ENCODE measurements at places on chromosomes 16 and 17. TPM values are rescaled to one million over a fixed set of nuclear protein-coding genes. Genes with fewer than 3 reads are reported as not detected.

HSD17B2 gene
- total RNA-seq, result not detected

LRRC75A gene
- 15.8 TPM for total RNA-seq

FBXW10 gene
- total RNA-seq, result 5.3 TPM

MPRIP gene
- total RNA-seq, result 443 TPM

INTS2 gene
- 17.5 TPM for total RNA-seq

GNAO1 gene
- 3.9 TPM for total RNA-seq

CCL8 gene
- not detected for total RNA-seq

ARSG gene
- total RNA-seq, result 4.0 TPM

- DNase-seq, result no peak
Measured at GRCh38 chr16:31092330-31092729, 2.3 kb downstream of the VKORC1 start.

- no peak for DNase-seq
Measured at GRCh38 chr17:56583772-56584171, 9.7 kb upstream of the NOG start.

GRCh38 chr17:56313201-56313600 lies 159.9 kb downstream of the ANKFN1 start:
- DNase-seq, result no peak

DNA sequence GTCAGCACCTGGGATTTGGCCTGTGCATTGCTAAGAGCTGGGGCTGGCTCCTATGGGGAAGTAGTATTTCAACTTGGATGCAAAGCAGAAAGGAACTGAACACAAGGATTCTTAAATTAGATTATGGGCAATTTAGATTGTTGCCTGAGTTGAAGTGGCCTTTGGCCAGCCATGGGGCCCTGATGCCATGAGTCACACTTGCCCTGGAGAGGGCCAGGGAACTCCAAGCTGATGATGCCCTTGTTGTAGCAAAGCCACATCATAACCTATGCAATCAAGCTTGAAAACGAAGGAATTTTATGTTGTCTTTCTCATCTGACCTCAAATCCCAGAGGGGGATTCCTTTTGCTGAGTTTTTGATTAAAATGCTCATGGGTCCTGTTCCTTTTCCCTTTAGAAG lies 3.9 kb upstream of the SPATA32 start:
- DNase-seq, result no peak

DNA sequence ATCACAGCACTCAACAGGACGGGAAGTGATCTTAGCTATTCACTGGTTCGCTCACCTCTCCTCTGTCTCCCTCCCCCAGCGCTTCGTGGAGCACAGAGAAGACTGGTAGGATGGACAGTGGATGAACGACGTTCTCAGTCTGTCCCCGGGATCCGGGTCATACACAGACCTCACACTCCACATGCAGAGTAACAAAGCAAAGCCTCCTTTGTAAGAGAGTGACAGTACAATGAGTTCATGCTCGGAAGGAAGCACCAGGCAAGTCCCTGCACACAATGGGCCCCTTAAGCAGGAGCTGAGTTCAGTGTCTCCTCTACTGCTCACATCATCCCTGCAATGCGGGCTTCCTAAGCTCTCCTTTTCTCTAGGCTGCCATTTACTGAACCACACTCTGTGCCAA lies 356.9 kb downstream of the C16orf95 start:
- DNase-seq, result no peak

DNA sequence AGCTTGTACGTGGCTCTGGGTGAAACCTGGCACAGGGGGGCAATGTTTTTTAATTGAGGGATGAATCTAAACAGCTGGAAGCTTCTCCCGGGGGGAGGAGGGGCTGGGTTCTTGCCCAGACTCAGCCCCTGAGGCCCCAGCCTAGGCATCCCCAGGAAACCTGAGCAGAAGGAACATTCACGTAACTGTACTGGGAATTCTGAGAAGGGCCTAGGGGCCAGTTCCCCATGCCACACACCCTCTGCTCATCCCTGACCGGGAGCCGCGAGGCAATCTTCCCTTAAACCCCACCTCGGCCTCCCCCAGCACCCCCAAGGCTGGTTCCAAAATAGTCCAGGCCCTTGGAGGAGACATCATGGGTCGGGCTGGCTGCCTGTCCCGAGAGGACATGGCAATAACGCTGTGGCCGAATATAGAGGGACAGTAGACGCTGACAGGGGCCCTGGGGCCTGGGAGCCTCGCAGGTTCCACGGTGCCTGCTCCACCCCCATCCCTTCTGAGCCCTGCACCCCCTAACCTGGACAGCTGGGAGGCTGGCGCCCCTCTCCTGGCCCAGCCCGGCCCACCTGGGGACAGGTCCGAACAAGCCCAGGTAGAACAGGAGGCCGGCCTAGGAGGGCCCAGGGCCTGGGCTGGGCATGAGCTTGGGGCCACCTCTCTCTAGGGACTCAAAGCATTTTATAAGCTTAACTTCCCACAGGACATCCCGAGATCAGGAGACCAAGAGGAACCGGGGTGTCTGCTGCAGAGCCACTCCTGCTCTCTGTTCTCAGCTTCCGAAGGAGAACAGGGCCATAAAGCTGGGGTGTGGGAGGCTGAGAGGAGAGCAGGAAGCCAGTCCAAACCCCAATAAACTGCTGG lies 83.2 kb upstream of the TOB1 start:
- peak; percentile 9 for DNase-seq

DNA sequence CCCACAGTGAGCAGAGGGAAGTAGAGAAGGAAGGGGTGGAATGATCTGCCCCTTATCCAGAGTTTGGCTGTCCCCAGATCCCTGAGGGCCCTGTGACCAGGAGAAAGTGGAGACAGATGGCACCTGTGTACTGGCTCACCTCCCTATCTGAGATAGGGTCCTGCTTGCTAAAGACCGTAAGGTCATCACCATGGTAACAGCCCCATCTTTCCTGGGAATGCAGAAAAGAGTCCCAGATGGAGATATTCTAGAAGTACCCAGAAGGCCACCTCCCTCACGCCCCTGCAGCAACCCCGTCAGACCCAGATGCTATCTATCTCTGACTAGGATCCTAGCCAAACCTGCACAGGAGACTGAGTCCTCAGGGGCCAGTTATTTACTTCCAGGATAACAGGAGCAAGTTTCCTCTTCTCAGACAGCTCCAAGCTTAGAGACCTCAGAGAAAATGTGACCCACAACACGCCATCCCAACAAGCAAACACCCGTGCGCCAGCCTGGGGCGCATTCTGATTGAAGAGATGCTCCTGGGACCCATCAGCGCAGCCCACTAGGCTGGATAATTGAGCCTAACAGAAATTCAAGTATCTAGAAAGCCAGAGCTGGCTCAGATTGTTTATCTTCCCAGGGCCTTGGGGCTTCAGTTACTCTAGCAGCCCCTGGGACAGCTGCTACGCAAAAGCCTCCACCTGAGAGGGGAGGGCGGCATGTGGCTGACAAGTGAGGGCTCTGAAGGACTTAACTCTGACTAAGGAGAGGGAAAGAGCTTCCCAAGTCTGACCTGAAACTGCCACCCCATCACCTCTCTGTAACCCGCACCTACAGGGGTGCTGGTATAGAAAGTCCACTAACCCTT lies 1.9 kb downstream of the ORMDL3 start:
- no peak for DNase-seq

DNA sequence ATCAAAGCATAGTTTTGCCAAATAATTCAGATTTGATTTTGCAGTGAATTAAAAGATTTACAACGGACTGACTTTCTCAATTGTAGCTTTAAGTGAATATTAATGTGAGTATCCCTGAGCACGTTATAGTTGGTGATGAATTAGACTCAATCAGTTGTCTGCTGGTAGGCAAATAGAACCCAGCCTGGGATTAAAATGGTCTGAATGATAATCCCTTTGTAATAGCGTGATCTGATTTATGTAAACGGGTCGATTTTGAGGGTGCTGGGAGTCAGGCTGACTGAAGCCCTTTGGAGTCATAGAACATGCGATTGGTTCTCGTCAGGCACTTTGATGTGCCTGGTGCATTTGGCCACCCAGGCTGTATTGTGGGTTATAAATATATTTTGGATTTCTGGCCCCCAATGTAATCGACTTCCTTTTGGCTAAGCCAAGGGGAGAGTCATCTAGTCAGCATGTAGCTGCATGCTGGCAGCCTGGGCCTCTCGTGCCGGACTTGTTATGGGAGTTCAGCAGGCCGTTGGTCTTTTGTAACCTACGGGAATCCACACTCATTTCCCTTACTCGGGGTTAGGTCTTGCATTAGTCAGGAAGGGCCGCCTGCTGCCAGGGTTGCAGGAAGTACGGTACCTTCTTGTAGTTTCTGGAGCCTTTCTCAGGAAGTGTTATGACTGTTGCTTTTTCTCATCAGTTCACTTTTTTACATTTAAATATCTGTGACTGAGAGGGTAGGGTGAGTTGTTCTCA lies 5.4 kb downstream of the PGS1 start:
- DNase-seq, result no peak

- DNase-seq, result no peak
Measured at GRCh38 chr17:74994440-74994839, 7.0 kb downstream of the CDR2L start.

DNA sequence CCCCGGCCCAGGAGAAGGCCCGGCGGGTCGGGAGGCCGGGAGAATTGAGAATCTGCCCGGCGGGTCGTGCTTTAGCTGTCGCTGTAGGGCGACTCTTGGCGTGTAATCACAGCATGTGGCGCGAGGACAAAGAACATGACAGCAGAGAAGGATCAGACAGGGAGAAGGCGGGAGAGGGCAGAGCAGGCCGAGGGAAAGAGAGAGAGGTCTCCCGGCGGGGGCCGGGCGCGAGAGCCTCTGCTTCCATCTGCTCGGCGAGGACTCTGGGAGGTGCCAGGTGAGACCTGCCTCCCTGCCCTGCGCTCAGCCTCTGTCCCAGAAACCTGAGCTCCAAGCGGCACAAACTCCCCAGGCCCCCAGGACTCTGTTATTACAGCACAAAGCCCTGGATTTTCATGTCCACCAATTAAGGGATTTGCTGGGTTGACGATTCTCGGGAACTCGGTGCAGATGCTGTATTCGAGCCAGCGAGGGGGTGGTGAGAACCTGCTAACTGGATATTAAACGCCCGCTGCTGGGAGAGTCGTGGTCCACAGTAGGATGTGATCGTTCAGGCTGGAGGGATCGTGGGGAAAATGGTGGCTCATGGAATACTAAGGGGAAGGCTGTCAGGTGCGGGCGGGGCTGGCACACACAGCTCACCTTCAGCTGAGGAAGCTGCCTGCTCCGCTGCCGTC lies 172.0 kb upstream of the CIBAR2 start:
- DNase-seq, result no peak

- DNase-seq, result no peak
Measured at GRCh38 chr16:22014271-22014873, 6.5 kb downstream of the MOSMO start.

GRCh38 chr17:80984749-80985148 lies 6.9 kb upstream of the CHMP6 start:
- peak; percentile 41 for DNase-seq

GRCh38 chr17:75517297-75517865 lies 1.1 kb downstream of the TSEN54 start:
- peak; percentile 53 for DNase-seq

DNA sequence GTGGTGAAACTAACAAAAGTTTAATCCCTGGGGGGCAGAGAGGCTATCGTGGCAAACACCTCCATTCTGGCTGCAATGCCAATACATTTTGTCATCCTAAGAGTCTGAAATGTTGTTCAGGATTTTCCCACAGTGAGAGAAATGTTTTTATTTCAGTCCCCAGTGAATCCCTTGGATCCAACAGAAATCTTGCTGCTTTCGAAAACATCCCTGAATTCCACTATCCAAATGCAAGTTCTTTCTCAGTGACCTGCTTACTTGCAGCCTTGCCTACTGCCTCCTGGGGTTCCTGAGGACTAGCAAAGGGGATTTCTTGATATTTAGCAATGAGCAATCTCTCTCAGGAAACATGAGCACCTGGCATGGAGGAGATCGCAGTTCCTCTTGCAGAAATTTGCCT lies 202.1 kb upstream of the IRX3 start:
- no peak for DNase-seq

- DNase-seq, result no peak
Measured at GRCh38 chr17:1227917-1228780, 42.1 kb upstream of the BHLHA9 start.
